ENCODE measurements at places on chromosomes 7 and 10.
A peak's percentile ranks its signal among the peaks of the same experiment; 100 is the strongest.

DNA sequence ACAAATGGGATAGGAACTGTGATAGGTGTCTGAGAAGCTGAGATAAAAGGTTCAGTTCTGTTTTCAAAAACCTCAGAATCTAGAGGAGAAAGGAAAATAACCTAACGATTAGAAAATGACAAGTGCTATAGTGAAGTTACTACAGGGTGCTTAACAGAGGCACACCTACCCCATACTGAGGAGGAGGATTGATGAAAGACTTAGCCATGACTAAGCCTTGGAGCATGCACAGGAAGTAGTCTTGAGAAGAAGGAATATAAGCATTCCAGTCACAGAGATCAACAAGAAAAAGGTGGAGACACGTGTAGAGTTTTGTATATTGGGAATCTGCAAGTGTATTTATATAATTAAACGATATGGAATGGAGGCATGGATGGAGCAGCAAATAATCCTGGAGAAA lies 1225.5 kb upstream of the CELF2 start:
- DNase-seq = no peak

DNA sequence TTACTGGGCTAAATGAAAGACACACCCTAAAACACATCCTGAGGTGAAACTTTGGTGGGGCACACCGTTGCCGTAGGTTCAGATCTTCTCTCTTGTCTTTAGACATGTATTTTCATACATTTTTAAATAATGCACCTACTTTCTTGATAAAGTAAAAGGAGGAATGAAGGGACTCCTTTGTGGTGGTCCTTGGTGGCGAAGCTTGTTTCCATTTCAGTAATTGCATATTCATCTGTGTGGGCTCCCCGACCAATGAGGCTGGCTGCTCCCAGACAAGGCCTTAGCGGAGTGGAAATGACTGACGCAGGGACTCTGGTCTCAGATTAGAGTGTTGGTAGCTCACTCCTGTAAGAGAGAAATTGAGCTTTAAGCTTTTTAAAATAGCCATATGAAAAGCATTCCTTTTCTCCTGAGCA lies 815 bp downstream of the CCSER2 start:
- DNase-seq = peak; percentile 53

GRCh38 chr10:57815949-57816348 lies 451.7 kb downstream of the IPMK start:
- no peak for DNase-seq

GRCh38 chr7:40393660-40394059 lies 258.9 kb downstream of the SUGCT start:
- DNase-seq = no peak

GRCh38 chr7:706721-707120 lies 19.8 kb upstream of the DNAAF5 start:
- no peak for DNase-seq
